ENCODE measurements at places on chromosomes 5 and 9.

DNA sequence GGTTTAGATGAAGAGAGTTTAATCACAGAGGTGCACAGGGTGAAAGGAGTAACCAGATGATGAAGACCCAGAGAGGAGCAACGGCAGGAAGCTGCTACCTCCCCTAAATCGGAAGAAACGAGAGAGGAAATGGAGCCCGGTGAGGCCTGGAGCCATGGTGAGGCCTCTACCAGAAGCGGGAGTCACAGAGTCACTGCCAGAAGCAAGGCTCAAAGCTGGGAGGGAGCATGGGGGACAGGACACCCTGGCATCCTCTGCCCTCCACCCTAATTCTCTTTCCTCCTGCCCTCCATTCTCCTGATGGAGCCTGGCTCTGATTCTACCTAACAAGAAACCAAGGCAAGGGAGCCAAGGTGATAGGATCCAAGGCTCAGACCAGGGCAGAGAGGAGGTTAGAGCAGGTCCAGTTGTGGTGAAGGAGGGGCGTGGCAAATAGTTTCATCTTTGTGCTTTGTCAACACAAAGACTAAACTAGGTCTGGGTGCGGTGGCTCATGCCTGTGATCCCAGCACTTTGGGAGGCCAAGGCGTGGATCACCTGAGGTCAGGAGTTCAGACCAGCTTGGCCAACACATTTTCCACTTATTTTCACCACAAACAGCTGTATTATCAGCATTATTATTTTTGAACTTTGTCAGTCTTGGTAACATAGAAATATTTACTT, 134.4 kb upstream of the RAI14 start:
- no peak for DNase-seq

DNA sequence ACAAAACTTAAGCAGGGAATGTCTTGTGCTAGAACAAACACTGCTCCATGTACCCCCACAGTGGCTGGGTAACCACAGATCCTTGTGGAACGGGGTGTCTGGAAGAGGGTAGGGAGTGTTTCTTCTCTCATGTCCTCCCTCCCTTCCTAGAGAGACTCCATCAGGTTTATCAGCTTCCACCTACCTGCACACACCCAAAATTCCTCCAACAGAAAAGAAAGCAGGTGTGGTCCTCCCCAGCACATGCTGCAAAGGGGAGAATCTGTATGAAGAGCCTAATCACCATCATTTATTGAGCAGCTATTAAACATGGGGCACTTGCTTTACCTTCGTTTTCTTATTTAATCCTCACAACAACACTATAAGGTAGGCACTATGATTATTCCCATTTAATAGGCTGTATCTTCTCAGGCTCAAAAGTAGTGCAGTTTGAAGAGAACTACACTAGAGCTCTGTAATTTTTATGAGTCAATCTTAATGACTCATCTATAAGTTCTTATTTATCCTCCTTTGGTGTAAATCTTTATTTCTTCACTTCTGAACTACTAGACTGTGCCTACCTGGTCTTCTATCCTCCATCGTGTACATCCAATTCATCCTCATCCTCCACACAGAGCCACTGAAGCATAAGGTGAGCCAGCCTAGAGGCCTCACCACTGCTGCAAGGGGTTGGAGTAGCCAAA, 31.6 kb downstream of the C9orf40 start:
- DNase-seq: no peak

- no peak for DNase-seq
Observed at GRCh38 chr9:93661591-93661990, 85.2 kb downstream of the PHF2 start.

GRCh38 chr9:37010180-37010579, 23.9 kb downstream of the PAX5 start:
- no peak for DNase-seq

GRCh38 chr5:148374690-148375360, 8.9 kb upstream of the FBXO38 start:
- peak; percentile 17 for DNase-seq

GRCh38 chr9:13144166-13144775, 135.2 kb downstream of the MPDZ start:
- DNase-seq: no peak

All from CD4-positive, alpha-beta T cell treated with Interleukin-15 for 1 hour (primary cell).